ENCODE measurements at places on chromosomes 6 and 20. TPM values are rescaled to one million over a fixed set of nuclear protein-coding genes. Genes with fewer than 3 reads are reported as not detected.

DNA sequence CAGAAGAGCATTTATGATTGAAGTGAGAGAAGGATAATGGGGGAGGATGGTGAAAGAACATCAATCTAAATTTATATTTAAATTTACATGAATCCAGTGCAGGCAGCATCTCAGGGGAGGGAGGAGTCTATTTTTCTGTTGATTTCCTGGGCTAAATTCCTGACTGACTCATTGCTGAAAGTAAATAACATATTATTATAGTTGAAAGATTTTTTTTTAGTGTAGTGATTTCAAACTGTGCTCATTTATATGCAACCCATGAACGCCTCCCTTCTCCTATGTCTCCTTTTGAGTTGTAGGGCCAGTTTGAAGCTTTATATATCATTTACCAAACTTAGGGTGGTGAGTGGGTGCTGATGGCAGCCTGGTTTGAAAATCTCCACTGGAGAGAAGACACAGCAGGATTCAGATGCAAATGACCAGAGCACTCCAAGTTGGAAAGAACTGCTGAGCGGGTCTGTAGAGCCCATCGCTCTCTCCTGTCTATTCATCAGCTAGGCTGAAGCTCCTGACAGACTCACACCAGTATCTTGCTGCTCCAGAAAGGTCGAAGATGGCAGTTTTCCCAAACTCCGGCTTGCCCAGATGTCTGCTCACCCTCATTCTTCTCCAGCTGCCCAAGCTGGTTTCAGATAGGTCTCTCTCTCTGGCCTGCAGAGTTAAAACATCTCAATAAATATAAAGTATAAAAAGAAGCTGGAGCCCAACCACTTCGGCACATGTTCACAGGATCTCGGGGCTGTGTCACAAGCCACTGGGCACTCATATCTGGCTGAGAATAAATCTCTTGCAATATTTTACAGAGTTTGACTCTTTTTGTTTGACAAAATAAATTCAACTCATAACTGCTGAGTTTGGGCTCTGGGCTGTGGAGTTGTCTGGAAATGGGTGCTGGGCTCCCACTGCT is 18.3 kb downstream of the BTN2A1 start:
- no peak for DNase-seq
- H3K27ac ChIP-seq = peak overlapping the region; percentile 99
- peaks cover 2% of the 10 kb centered on the region for H3K36me3 ChIP-seq
- no peaks in the 10 kb centered on the region for H3K27me3 ChIP-seq
- H3K4me1 ChIP-seq = peaks cover 41% of the 10 kb centered on the region
- peak overlapping the region; percentile 28 for H3K4me3 ChIP-seq

DNA sequence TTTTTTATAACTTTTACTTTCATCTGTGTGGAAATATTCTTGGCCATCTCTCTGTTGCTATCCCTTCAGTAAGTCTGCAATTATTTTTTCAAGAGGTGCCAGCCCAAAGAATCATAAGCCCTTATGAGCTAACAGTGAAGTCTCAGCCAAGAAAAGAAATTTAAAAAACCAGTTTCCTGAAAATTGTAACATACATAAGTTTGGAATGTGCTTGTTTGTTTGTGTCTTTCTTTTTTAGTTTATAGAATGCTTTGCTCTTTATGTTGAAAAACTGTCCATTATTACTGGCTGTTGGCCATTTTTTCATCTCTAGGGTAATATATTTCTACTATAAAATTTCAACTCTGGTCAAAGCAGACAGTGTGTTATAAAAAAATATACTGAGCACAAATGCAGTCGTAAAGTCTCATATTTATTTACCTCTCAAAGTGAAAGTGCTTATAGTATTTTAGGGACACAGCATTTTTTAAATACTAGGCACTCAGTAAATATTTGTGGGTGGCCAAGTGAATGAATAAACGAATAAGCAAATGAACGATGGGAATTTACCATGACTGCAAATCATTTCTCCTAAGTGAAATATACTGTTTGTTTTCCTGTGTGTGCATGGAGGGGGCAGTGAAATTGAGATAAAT is 659.7 kb downstream of the KIF16B start:
- no peak for DNase-seq
- H3K27me3 ChIP-seq = no peaks in the 10 kb centered on the region
- no peaks in the 10 kb centered on the region for H3K36me3 ChIP-seq

DNA sequence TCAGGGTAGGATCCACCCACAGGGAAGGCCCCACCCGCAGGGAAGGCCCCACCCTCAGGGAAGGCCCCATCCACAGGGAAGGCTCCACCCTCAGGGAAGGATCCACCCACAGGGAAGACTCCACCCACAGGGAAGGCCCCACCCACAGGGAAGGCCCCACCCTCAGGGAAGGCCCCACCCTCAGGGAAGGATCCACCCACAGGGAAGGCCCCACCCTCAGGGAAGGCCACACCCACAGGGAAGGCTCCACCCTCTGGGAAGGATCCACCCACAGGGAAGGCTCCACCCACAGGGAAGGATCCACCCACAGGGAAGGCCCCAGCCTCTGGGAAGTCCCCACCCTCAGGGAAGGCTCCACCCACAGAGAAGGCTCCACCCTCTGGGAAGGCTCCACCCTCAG is 40.5 kb downstream of the KCNQ2 start:
- DNase-seq = no peak
- no peaks in the 10 kb centered on the region for H3K36me3 ChIP-seq
- H3K27ac ChIP-seq = no peak overlapping the region
- H3K4me1 ChIP-seq = peaks cover 8% of the 10 kb centered on the region

DNA sequence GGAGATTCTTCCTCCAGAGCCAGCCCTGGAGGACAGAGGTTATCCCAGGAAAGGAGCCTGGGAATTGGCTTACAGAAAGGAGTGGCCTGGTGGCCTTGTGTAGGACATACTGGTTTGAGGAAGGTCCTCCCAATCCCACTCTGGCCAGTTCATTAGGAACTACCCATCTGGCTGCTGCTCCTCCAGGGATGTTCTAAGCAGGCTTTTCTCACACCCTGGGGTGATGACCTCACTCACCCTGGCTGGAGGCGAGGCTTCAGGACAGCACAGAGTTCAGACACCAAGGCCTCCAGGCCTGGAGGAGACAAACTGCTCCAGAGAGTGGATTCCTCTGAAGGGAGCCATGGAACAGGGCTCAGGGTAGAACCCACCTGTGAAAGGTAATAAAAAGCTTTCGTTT is 8.9 kb downstream of the GNMT start:
- no peak overlapping the region for H3K4me3 ChIP-seq
- H3K27me3 ChIP-seq = no peaks in the 10 kb centered on the region
- H3K36me3 ChIP-seq = no peaks in the 10 kb centered on the region
- H3K27ac ChIP-seq = no peak overlapping the region
- peaks cover 5% of the 10 kb centered on the region for H3K4me1 ChIP-seq

GRCh38 chr6:168616816-168617765 is 176.1 kb downstream of the SMOC2 start:
- H3K36me3 ChIP-seq = no peaks in the 10 kb centered on the region
- no peak overlapping the region for H3K4me3 ChIP-seq
- peaks cover 5% of the 10 kb centered on the region for H3K4me1 ChIP-seq
- no peaks in the 10 kb centered on the region for H3K27me3 ChIP-seq

- H3K27me3 ChIP-seq = peaks cover 41% of the 10 kb centered on the region
- no peak overlapping the region for H3K4me3 ChIP-seq
- no peaks in the 10 kb centered on the region for H3K36me3 ChIP-seq
- H3K27ac ChIP-seq = no peak overlapping the region
- H3K4me1 ChIP-seq = peaks cover 5% of the 10 kb centered on the region
- no peak for DNase-seq
Observed at GRCh38 chr20:51010932-51011331, 12.0 kb downstream of the KCNG1 start.

- H3K27ac ChIP-seq = peak overlapping the region; percentile 87
- no peaks in the 10 kb centered on the region for H3K36me3 ChIP-seq
- peak overlapping the region; percentile 95 for H3K4me3 ChIP-seq
- H3K4me1 ChIP-seq = peaks cover 34% of the 10 kb centered on the region
Observed at GRCh38 chr6:72619883-72620696, 1.8 kb upstream of the KCNQ5 start.

DNA sequence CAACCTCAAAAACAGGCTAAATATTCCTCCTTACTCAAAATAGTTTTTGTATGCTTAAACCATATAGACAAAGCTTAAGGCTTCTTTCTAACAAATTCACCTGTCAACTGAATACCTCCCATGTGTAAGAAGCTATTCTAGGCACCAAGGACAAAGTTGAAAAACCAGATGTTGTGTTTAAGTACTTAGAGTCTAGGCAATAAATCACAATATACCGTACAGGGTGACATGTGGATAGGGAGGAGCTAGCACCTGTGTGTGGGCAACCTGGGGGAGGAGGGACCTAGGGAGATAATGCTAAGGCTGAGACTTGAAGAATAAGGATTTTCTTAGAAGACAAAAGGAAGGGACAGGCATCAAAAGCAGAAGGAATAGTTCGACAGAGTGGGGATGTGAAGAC is 123.5 kb downstream of the LMBRD1 start:
- H3K27ac ChIP-seq = no peak overlapping the region
- H3K4me3 ChIP-seq = no peak overlapping the region
- H3K4me1 ChIP-seq = peaks cover 2% of the 10 kb centered on the region
- H3K36me3 ChIP-seq = peaks cover 11% of the 10 kb centered on the region
- no peak for DNase-seq

- H3K4me3 ChIP-seq = no peak overlapping the region
- H3K27me3 ChIP-seq = peaks cover 60% of the 10 kb centered on the region
- H3K36me3 ChIP-seq = peaks cover 5% of the 10 kb centered on the region
- H3K27ac ChIP-seq = no peak overlapping the region
Observed at GRCh38 chr6:99814230-99814928, 179.6 kb downstream of the MCHR2 start.

GRCh38 chr6:151434369-151434768 is 17.6 kb downstream of the RMND1 start:
- peaks cover 5% of the 10 kb centered on the region for H3K36me3 ChIP-seq
- H3K4me1 ChIP-seq = peaks cover 14% of the 10 kb centered on the region
- no peaks in the 10 kb centered on the region for H3K27me3 ChIP-seq
- DNase-seq = no peak
- H3K4me3 ChIP-seq = no peak overlapping the region

- peaks cover 29% of the 10 kb centered on the region for H3K27me3 ChIP-seq
- no peak overlapping the region for H3K27ac ChIP-seq
- peaks cover 3% of the 10 kb centered on the region for H3K4me1 ChIP-seq
- peaks cover 2% of the 10 kb centered on the region for H3K36me3 ChIP-seq
- no peak overlapping the region for H3K4me3 ChIP-seq
Observed at GRCh38 chr20:49523767-49524360, 41.4 kb upstream of the KCNB1 start.

DNA sequence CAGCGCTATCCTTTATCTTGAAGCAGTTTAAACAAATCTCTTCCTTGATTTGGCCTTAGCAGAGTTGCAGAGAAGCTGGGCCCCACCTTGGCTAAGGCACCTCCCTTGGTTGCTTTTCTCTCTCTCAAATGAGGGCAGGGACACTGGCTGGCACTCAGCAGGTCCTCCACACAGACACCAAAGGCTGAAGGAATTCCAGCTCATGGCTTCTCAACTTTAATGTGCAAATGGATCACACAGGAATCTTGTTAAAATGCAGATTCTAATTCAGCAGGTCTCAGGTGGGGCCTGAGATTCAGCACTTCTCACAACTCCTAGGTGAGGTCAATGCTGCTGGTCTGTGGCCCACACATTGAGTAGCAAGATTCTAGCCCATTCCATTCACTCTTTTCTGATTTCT is 25.7 kb downstream of the RIMS4 start:
- no peak overlapping the region for H3K27ac ChIP-seq
- H3K27me3 ChIP-seq = peaks cover 42% of the 10 kb centered on the region
- no peak overlapping the region for H3K4me3 ChIP-seq
- no peaks in the 10 kb centered on the region for H3K36me3 ChIP-seq

DNA sequence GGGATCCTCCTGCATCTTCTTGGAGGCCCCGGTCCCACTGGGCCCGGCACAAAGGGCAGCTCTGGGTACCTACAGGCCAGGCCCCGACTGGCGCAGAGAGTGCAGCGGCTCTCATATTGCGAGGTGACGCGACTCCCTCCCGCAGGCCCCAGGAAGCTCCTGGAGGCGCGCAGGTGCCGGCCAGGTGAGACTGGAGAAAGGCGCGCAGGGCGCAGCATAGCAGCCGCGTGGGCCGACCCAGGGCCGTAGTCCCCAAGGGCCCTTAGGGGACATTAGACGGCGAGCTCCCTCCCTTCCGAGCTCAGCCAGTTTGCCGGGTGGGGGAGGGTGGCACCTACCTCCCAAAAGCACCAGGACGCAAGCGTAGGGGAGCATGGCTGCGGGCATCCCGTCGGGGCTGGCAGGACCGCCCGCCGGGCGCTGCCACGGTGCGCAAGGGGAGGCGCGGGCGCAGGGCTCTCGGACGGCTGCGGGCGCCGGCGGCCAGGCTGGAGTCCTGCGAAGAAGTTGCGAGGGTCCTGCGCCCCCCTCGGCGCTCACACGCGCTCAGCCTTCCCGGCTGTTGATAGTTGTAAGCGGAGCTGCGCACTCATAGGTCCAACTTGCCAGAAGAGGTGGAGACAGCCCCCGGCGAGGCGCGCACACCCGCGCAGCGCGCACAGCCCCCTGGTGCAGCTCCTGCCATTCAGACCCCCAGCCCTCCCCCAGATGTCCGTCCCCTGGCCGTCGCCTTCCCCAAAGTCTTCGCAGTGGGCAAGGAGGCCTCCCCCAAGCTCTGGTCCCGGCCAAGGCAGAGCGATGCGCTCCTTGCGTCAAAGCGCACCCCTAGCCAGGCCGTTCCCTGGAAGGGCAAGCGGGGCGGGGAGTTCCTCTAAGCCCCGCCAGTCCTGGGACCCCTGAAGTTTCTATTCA is 622 bp downstream of the APCDD1L start:
- H3K27ac ChIP-seq = no peak overlapping the region
- H3K36me3 ChIP-seq = peaks cover 5% of the 10 kb centered on the region
- no peak overlapping the region for H3K4me3 ChIP-seq
- peaks cover 8% of the 10 kb centered on the region for H3K4me1 ChIP-seq
- no peak for DNase-seq

DNA sequence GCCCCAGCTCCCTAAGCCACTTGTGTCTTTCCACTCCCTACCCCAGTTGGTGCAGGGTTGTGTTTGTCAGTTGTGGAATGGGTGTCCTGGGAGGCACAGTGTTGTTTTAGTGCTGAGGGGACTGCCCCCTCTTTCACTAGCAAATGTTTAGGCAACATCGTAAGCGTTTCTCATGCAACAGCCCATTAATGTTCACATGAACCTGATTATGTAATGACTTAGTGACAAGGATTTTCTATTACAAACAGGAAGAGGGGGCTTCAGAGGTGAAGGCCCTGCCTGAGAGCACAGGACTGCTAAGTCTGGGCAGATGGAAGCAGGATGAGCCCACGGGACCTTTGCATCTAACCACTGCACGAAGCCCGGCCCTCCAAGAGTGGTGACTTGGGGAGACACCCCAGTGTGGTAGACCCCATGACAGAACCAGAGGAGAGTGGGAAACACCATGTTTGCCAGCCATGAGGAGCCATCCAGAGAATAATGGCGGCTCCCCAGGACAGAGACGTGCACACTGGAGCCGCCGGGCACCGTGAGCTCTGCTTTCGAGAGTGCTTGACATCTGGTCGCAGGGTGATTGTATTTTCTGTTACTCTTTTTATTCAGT is 339.7 kb downstream of the THBS2 start:
- H3K4me3 ChIP-seq = no peak overlapping the region
- H3K27ac ChIP-seq = no peak overlapping the region
- H3K4me1 ChIP-seq = peaks cover 10% of the 10 kb centered on the region
- no peak for DNase-seq

GRCh38 chr6:5866547-5867051 is 140.1 kb downstream of the NRN1 start:
- H3K4me1 ChIP-seq = peaks cover 28% of the 10 kb centered on the region
- peak overlapping the region; percentile 88 for H3K4me3 ChIP-seq
- no peaks in the 10 kb centered on the region for H3K27me3 ChIP-seq
- no peaks in the 10 kb centered on the region for H3K36me3 ChIP-seq
- no peak for DNase-seq
- peak overlapping the region; percentile 97 for H3K27ac ChIP-seq

Gene NXT1
- 77.5 TPM for total RNA-seq

Gene SLPI
- total RNA-seq = not detected

Gene GGTLC1
- not detected for total RNA-seq

Gene JAG1
- total RNA-seq = 4.3 TPM

Gene PLCB4
- total RNA-seq = not detected

Gene TAAR5
- total RNA-seq = not detected

Gene MAPK14
- 43.7 TPM for total RNA-seq

Gene CYP21A2
- total RNA-seq = 0.76 TPM

Gene GNL1
- 178 TPM for total RNA-seq

Gene TXNDC5
- total RNA-seq = 18.6 TPM
